ENCODE measurements at places on chromosomes 5 and 9. TPM values are rescaled to one million over a fixed set of nuclear protein-coding genes. Genes with fewer than 3 reads are reported as not detected.

The GPR151 gene
- polyA plus RNA-seq: not detected

The DNLZ gene
- 10.8 TPM for polyA plus RNA-seq

The NDUFB6 gene
- polyA plus RNA-seq: 44.7 TPM

The WNT8A gene
- not detected for polyA plus RNA-seq

The MRNIP gene
- 20.4 TPM for polyA plus RNA-seq

The SPDL1 gene
- polyA plus RNA-seq: 3.1 TPM

The ADAMTSL1 gene
- polyA plus RNA-seq: 5.1 TPM

The KLF4 gene
- 168 TPM for polyA plus RNA-seq

The RNF183 gene
- not detected for polyA plus RNA-seq

The NUTM2F gene
- polyA plus RNA-seq: not detected

The ADAMTSL2 gene
- polyA plus RNA-seq: 2.7 TPM

The PRRC1 gene
- 18.3 TPM for polyA plus RNA-seq

The POLR3G gene
- 0.74 TPM for polyA plus RNA-seq

The C9orf85 gene
- 8.9 TPM for polyA plus RNA-seq

The TSSK1B gene
- not detected for polyA plus RNA-seq

The ZNF883 gene
- 1.2 TPM for polyA plus RNA-seq

The PCSK5 gene
- polyA plus RNA-seq: 8.8 TPM

The CTXN3 gene
- not detected for polyA plus RNA-seq

Measured in adipose tissue (tissue), 3 donors.